Temporal lobe (tissue), 4 donors: ENCODE measurements at places on chromosomes 11 and 22. TPM values are rescaled to one million over a fixed set of nuclear protein-coding genes. Genes with fewer than 3 reads are reported as not detected.

The SYNGR1 gene
- total RNA-seq: 53.8 TPM

The RIN1 gene
- 0.98 TPM for total RNA-seq

The MMP3 gene
- total RNA-seq: not detected

The ADAMTS8 gene
- total RNA-seq: 2.0 TPM

The TOLLIP gene
- total RNA-seq: 21.4 TPM

The MAPK8IP1 gene
- total RNA-seq: 75.0 TPM

The TCP11L1 gene
- 39.1 TPM for total RNA-seq
